CD4-positive, CD25-positive, alpha-beta regulatory T cell (primary cell): ENCODE measurements at places on chromosomes 3 and 15.

GRCh38 chr15:91151781-91152563, 51.9 kb downstream of the SV2B start:
- DNase-seq = no peak

GRCh38 chr3:129654131-129654530, 47.7 kb upstream of the PLXND1 start:
- no peak for DNase-seq

GRCh38 chr15:98311566-98312188, 336.7 kb upstream of the IGF1R start:
- peak; percentile 41 for DNase-seq

DNA sequence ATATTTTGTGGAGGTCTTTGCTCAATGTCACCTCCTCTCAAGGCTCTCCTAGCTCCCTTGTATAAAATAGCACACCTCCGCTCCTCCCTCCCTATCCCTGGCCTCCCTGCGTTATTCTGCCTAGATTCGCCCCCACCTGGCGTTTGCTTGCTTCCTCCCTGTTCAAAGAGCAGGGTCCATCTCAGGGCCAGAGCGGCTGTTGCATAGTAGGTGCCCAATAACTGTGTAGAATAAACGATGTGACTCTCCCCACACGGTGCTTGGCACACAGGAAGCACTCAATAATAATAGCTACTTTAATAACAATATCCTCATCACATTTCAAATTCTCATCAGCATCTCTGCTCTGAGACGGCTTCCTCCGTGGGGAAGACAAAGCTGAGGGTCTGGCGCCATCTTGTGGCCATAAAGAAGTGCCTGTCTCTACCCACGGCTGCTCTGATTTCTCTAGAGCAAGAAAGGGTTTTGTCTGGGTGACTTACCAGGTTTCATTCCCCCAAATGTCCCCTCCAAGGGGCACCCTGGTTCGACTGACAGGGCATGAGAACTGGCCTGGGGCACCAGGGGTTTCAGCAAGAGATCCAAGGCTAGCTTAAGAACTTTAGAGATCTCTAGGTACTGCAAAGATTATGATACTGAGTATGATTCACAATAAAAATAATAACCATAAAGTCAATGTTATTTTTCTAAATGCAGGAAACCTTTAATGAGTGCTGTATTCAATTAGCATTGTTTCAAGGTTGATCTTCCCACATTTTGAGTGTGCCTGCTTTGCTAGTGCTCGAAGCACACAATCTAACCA, 16.1 kb downstream of the CD276 start:
- DNase-seq = peak; percentile 57

DNA sequence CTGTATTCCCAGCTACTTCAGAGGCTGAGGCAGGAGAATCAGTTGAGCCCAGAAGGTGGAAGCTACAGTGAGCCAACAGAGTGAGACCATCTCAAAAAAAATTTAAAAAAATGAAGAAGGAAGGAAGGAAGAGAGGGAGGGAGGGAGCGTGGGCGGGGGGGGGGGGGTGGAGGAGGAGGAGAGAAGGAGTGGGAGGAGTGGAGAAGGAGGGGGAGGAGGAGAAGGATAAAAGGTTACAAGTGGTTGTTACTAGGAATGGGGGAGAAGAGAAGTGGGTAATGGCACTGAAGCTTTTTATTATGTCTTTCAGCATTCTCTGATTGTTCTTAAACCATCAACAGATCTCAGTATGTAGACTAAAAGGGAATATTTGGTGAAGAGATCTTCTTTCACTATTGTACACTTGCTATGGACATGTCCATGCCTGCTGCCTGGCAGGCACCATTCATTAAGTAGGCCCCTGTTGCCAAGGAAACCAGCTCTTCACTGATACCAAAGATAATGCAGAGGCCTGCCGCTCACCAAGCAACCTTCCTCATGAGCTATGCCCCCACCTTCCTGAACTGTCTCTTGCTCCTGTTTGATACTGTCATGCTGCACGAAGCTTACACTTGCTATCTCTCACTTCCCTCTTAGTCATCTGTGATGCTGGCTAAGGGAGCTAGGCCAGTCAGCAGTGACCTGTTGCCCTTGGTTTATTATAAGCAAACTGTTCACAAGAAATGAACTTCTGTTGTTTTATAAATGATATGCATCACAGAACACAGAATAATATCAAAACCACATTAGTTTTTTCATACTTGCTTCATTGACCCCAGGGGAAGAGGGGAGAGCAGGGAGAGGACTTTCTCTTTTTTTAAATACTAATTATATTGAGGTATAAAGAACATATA, 23.1 kb downstream of the EPM2AIP1 start:
- peak; percentile 66 for DNase-seq

DNA sequence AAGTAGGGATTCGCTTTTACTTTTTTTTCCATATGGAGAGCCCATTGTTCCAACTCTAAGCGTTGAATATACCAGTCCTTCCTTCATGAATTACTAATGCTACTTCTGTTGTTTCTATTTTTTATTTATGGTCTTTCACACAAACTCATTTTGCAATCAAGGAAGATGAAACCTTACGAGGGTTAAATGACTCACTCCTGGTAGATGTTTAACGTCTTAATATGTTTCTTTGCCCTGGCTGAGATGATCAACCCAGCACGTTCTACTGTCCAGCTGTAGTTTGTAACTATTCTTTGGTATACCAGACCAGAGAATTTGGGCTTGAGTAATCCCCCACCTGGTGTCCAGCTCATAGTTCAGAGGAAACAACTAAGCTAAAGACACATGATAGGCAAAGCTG, 23.1 kb downstream of the CDCP1 start:
- DNase-seq = no peak

DNA sequence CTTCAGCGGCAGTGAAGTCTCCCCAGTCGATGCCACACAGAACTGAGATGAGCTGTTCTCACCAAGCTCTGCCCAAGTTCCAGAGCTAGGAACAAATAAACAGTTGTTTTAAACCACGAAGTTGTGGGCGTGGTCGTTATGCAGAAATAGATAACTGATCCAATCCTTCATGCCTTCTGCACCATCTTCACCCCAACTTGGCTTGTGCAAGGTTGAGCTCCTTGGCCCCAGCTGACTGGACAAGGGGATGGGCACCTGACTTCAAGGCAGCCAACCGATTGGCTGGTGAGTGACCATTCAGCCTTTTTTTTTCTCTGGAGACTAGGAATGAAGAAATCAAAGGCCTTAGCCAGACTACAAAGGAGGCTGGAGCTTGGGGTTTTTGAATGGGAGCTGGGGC, 23.9 kb downstream of the LINGO1 start:
- no peak for DNase-seq

DNA sequence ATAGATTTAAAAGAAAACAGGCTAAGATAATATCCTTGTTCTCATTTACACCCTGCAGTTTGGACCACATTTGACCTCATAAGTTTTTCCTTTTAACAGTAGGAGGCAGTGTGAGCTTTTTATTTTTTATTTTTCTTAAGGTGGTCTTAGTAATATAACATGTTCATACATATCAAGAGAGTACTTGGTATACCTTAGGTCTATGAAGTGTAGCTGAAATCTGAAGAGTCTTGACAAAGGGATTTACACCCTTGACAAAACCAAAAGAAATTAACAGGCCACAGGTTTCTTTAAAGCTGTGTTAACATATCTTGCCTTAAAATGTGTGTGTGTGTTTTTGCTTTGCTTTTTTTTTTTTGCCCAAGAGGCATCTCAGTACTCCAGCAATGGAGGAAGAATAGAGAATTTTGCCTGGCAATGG, 3.2 kb downstream of the RAP2B start:
- no peak for DNase-seq

DNA sequence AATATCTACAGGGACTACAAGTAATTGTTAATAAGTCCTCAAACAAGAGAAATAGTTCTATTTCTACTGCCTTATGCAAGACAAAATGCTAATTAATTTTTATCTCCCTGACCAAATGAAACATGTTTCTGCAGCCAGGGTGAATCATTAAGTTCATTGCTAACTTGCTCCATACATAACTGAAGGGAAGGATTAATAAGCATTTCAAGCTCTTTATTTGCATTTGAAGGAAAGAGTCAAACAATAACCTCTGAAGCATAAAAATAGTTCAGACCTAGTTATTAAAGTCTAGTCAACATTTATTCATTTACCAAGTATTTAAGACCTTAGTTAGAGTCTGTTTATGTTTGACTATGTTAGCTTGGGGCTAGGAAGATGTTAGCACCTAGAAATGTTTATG, 120.0 kb downstream of the ATP1B3 start:
- DNase-seq = no peak

DNA sequence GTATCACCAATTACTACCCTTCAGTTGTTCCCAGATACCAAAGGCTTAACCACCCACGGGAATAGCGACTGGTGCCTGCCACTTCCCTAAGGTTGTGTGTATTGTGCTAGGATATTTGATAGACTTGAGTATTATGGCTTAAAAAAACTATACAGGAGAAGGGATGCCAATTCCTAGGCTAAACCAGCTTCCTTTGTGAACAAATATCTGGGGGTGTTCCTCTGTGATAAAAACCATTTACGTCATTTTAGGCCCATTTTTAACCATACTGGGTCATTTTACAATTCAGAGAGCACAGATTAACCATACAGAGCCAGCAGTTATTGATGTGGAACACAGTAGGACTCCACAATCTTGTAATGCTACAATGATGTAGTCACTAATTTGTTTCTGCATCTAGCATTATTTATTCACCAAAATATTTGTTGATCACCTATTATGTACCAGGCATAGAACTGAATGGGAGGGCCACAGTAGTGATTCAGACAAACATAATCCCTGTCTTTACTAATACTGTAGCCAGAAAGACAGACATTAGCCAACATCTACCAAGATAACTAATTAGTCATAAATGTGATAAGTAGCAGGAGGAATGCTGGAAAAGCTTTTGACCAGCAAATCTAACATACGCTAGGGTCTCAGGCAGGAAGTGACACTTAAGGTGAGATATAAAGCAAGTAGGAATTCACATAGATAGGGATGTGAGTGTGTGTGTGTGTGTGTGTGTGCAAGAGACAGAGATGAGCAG, 184.8 kb downstream of the MECOM start:
- DNase-seq = no peak

DNA sequence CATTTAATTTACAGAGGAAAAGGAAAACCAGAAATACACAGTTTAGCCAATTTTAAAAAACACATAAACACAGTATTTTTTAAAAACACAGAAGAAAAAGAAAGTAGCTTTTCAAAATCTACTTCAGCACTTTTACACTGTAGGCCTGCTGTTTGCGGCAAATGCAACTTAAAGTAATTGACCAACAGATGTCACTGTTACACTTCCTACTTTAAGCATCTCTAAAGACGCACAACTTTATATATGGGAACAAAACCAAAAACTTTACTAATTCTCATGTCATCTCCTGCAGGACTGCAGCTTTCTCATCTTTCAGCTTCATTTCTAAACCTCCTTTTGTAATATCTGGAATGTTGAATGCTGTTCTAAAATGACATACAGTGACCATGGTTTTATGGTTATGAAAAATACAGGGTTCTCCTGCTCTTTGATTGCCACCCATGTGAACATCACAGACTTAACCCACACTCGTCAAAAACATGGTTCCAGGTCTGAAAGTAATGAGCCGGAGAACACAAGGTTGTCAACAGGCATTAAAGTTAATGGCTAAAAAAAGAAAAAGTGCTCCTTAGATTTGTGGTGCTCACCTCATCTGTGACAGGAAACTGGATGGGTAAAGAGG, 107.9 kb downstream of the FMN1 start:
- DNase-seq = peak; percentile 50

DNA sequence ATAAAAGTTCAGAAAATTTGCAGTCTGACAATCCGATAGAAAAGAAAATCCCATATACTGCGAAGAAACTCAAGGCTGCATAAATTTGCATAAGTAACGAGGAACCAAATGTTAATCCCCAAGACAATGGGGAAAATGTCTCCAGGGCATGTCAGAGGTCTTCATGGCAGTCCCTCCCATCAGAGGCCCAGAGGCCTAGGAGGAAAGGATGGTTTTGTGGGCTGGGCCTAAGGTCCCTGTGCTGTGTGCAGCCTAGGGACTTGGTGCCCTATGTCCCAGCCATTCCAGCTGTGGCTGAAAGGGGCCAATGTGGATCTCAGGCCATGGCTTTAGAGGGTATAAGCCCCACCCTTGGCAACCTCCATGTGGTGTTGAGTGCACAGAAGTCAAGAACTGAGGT, 21.3 kb upstream of the CCR4 start:
- DNase-seq = no peak

GRCh38 chr3:176690083-176690869, 507.0 kb downstream of the TBL1XR1 start:
- DNase-seq = no peak

DNA sequence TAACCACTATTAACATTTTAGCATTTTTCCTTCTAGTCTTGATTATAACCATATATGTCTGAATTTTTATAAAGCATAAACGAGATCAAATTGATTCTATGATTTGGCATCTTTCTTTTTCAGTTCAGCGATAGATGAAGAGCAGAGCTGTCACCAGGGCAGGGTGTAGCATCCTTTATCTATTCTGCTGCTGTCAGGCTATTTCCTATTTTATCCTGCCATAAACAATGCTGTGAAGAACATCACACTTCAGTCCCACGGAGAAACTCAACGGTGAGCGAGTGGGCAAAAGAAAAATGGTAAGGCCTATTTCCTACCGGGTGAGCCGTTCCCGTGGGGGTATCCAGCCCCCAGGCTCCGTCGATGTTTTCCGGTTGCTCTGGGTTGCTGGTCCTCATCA, 15.5 kb downstream of the TMEM40 start:
- DNase-seq = no peak

DNA sequence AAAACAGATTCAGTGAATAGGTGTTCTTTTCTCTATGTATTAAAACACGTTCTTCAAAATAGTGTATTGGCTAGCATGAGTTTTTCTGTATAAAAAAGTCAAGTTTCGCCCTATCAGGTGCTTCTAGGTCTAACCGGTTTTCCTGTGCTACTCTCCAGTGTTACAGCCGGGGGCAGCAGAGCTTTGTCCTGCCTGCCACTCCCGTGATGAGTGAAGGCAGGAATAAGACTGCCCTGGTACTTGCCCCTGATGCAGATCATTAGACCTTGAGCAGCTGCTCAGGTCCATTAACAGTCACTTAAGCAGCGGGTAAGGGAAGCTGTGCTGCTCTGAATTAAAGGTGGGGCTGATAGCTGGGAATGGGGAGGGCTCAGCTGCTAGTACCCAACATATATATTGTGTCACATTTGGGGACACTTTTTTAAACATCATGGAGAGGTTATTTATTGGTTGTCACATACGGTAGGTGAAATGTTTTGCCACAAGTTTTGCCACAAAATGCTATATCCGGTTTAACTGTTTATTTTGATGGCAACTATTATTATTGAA, 1.3 kb upstream of the UNC13C start:
- DNase-seq = no peak

- DNase-seq = no peak
These were observed 5.9 kb upstream of the FMN1 start for GRCh38 chr15:33200444-33200843.

DNA sequence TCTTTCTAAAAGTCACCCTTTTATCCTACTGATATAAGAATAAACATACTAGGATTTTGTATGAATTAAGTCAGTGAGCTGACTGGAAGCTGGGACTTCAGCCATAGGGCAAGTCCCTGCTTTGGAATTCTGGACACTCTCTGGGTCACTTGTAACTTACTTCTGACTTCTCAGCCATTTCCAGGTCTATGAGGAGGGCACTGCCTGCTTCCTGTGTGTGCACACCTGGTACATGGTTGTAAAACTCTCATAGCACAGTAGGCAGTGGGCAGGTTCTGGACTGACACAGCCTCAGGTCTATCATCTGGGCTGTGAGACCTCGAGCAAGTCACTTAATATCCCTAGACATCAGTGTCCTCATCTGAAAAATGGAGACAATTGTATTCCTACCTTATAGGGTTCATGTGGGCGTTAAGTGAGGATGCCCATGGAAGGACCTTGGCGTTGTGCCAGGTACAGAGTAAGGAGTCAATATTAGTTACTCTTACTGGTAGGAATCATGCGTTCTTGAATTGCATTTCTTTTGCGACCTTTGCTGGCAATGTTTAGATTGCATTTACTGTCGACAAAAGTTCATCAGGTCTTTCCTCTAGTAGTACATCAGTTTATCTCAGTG, 27.5 kb upstream of the TGM5 start:
- DNase-seq = no peak
